HAP-1 (cell line): ENCODE measurements at places on chromosomes 16 and 17.
A peak's percentile ranks its signal among the peaks of the same experiment; 100 is the strongest.

DNA sequence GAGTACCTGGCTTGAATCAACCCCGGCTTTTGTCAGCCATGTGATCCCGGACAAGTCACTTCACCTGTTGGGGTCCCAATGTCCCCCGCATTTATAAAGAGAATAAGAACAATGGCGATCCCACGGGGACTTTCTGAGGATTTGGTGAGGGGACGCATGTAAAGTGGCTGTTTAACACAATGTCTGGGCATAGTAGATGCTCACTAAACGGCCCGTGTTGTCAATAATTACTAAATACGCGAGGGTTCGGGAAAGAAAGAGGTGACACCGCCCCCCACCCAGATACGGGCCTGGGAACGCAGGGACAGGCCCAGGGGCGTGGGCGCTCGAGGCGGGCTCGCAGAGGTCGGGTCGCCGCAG is 1.8 kb downstream of the SYNGR3 start:
- no peak for DNase-seq

- DNase-seq: no peak
Observed at GRCh38 chr16:26371349-26371869, 679.6 kb downstream of the HS3ST4 start.

DNA sequence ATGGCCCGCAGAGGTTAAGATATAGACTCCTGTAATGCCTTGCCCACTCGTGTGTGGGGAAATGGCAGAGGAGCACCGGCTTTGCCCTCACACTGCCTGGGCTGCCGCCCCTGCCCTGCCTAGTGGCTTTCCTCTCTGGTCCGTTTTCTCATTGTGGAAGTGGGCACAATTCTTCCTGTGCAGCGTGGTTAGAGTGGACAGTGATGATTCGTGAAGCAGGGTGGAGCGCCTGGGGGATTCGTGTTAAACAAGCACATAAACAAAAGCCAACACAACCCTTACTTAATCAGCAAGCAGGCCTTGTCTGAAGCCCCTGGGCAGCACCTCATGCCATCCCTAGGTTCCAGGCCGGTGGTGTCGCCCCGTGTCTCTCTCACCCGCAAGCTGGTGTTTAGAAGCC is 269.7 kb downstream of the SEC14L1 start:
- DNase-seq: no peak

DNA sequence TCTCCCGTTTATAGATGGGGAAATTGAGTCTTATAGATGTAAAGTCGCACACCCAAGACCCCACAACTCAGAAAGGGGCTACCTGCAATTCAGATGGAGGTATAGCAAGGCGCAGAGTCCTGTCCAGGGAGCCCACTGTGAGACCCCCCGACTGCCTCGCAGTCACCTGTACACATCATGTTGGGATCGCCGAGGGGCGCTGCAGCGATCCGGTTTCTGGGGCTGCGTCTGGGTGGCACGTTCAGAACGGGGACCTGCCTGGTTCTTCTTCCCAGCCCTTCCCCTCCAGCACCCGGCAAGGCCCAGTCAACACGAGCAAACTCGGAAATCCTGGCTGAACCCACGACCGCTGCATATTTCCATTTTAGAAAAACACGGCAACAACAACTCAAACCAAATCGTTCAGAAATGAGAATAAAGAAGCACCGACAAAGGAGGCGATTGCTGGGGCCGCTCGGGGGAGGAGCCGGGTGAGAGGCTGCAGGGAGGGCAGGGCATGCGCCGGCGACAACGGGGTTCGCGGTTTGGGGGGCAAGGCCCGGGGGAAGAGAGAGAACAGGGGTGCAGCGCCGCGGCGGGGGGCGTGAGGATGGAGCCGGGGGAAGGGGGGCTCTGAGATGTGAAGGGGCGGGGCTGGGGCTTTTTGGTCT is 643 bp downstream of the HSDL1 start:
- DNase-seq: peak; percentile 41

- DNase-seq: no peak
Observed at GRCh38 chr16:54437401-54437800, 150.8 kb upstream of the IRX3 start.

- no peak for DNase-seq
Observed at GRCh38 chr17:48800626-48801217, 16.3 kb downstream of the TTLL6 start.

GRCh38 chr17:65231086-65231485 is 93.9 kb downstream of the RGS9 start:
- no peak for DNase-seq

GRCh38 chr16:55640701-55641327 is 15.0 kb upstream of the SLC6A2 start:
- DNase-seq: no peak

DNA sequence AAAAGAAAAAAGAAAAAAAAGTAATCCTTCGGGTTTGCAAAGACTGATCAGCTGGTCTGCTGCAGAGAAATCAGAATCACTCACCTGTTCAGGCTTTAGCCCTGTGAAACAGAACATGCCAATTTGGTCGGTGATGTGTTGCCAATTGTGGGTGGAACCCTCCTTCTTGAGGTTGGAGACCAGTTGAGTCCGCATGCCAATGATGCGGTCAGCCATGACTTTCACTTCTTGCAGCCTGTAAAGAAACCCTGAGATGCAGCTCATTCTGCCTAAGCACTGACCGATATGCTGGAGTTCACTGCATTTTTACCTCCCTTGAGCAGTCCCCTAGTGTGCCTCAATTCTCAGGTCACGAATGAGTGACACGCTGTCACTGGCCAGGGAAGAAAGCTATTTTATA is 24.8 kb upstream of the SLC38A7 start:
- DNase-seq: no peak

- no peak for DNase-seq
Observed at GRCh38 chr16:9528511-9529079, 437.2 kb downstream of the HAPSTR1 start.

DNA sequence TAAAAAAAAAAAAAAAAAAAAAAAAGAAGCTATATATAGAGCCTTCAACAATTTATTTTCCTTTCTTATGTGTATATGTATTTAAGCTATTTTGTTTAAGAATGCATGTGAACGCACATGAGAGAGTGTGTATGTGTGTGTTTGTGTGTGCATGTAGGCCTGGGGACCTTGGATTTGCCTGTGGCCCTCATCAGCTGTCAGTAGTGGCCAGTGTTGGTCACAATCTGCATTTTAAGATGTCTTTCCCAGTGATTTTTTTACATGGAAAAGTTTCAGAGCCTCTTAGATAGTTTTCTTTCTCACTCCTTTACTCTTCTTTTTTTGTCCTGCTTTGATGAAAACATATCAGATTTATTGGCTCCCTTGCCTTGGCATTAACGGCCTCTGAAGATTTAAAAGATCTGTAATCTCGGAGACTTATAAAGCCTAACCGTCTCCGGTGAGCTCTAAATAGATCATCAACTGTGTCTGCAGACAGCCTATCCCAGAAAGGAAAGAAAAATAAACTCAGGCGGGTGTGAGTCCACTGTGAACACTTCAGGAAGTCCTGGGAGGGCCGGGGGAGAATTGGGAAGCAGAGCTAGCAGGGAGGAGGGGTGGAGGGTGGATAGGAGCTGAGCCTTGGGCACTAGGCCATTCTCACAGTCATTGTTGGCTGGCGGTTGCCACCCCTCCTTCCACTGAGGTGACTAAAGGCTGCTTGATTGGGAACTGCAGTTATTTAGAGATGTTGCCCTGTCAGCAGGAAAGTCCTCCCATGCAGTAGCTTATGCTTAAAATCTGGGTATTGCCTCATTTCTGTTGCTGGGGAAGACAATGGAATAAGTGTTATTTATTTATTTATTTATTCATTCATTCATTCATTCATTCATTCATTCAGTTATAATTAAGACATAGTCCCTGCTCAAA is 86.8 kb downstream of the WWP2 start:
- DNase-seq: peak; percentile 29

- DNase-seq: peak; percentile 73
Observed at GRCh38 chr17:40317345-40317873, 8.4 kb downstream of the RARA start.

DNA sequence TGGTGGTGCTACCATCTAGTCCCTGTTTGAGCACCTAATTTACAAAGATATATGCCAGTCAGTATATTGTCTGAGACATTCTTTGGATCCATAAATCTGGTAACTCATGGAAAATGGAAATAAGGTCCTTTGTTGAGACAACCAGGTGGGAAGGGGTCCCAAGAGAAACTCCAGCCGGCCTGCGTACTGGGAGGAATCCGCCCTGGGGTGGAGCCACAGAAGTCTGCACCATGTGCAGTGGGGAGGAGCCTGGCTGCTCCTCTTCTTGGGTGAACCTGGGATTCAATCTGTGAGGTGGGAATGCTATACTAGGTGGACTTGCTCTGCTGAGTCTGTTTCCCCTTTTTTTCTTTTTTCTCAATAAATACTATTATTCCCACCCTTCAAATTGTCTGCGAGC is 339.2 kb upstream of the TNRC6C start:
- DNase-seq: no peak

GRCh38 chr17:82935966-82936767 is 96.3 kb upstream of the ZNF750 start:
- no peak for DNase-seq

DNA sequence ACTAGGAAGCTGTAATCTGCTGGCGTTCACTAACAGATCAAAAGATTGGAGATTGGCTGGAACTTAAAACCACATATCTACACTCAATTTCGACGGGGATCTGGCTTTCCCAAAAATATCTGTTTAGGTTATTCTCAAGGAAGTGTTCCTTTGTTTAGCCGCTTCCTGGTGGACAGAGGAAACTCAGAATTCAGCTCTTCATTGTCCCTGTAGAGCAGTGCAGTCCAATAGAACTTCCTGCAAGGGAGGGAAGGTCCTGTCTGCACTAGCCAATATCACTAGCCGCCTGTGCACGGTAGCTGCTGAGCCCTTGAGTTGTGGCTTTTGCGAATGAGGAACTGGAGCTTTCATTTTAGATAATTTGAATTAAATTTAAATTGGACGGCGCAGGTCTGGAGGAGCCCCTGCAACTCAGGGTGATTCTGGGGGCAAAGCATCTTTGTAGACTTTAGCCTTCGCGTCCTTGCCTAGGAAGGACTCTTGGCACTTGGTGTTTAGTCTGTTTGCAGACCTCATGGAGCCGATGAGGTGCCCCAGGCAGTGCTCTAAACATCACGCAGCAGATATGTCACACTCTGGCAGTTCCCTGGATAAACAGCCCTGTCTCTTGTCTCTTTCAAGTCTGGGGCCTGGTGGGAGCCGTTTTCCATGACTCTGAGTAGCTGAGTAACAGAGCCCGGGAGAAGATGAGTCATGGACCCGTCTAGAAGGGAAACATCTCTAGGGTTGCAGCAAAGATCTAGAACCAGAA is 122.2 kb downstream of the CCDC182 start:
- DNase-seq: no peak

DNA sequence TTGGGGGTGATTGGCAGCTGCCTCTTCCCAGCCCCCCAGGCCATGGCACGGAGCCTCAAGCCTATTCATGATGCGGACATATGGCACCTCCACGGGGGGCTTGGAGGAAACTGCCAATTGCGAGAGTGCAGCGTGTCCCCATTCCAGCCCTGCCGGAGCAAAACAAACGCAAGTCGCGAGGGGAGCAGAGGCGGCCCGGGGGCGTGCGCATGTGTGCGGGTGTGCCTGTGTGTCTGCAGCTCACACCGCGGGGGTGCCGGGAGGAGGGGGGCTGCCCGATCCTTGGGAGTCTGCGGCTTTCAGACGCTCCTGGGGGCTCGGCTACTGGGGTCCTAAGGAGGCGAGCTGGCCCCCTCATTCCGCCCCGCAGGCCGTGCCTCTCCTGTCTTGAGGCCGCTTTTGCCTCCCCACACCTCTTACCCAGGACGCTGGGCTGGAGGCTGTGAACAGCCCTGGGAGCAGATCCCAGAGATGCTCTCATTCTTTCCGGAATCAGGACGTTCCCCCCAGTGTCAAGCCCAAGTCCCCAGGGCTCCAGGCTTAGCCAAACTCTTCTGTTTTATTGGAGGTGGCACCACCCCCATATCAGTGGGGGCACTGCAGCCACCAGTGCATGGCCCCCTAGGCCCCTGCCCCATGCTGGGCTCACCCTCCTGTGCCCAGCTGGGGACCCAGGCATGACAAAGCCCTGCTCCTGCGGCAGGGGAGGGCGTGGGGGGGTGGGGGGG is 29.1 kb downstream of the ENDOV start:
- DNase-seq: no peak

GRCh38 chr16:59126486-59126885 is 392.4 kb upstream of the GOT2 start:
- no peak for DNase-seq

GRCh38 chr17:50477976-50478375 is 684 bp upstream of the RSAD1 start:
- no peak for DNase-seq

- no peak for DNase-seq
Observed at GRCh38 chr17:19502517-19502916, 31.1 kb upstream of the SLC47A1 start.

DNA sequence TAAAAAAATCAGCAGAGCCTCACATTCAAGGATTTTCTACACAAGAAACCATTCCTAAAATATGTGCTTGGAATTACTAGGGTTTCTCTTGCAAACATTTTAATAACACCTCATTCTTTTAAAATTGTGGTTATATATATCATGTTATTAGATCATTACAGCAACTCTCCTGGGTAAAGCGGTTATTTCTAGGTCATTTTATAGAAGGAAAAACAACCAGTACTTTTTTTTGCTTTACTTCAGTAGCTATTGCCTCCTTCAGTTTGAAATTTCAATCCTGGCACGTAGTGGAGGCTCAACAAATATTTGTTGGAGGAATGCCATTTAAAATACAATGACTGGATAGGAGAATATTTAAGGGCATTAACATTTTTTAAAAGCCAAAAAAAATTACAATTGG is 220.6 kb downstream of the CDRT15L2 start:
- no peak for DNase-seq

DNA sequence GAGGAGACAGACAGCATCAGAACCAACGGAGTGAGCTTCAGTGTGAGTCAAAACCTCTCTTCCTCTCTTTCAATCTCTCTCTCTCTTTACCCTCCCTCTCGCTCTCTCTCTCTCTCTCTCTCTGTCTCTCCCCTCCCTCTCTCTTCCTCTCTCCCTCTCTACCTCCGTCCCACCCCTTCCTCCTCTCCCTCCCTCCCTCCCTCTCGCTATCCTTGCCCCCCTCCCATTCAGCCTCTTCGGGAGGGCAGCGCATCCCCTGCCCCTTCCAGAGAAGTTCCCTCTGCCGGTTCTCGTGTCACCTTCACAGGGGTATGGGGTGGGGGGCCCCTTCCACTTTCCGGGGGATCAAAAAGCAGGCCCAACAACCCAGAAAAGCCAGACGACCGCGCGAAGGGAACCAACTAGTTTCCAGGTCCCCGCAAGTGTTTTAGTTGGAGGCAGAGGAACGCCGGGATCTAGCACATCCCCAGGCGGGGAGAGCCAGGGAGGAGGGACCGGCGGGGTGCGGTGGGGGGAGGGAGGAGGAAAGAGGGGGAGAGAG is 28.9 kb upstream of the RBFOX1 start:
- DNase-seq: no peak
